Panc1 (cell line): ENCODE measurements at places on chromosomes 7 and 10. TPM values are rescaled to one million over a fixed set of nuclear protein-coding genes. Genes with fewer than 3 reads are reported as not detected.

DNA sequence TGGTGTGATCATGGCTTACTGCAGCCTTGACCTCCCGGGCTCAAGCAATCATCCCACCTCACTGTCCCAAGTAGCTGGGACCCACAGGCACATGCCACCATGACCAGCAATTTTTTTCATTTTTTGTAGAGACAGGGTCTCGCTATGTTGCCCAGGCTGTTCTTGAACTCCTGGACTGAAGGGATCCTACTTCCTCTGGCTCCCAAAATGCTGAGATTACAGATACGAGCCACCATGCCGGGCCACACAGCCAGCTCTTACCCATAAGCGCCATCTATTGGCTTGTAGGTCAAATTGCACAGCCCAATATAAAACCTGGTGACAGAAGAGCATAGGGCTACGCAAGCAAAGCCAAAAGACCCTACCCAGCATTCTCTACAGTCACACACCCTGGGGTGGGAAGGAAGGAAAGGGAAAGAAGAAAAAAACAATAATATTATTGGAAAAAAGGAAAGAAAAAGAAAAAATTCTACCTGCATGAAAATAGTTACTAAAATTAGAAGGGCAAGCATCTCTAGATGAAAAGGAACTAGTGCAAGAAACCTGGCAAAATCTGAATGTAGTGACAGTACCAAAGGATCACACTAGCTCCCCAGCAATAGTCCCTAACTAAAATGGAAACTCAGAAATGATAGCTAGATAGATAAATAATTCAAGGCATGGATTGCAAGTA, 29.4 kb upstream of the AMPH start:
- no peaks in the 10 kb centered on the region for H3K36me3 ChIP-seq
- H3K4me3 ChIP-seq, result no peak overlapping the region
- H3K27me3 ChIP-seq, result no peaks in the 10 kb centered on the region
- DNase-seq, result peak; percentile 35

DNA sequence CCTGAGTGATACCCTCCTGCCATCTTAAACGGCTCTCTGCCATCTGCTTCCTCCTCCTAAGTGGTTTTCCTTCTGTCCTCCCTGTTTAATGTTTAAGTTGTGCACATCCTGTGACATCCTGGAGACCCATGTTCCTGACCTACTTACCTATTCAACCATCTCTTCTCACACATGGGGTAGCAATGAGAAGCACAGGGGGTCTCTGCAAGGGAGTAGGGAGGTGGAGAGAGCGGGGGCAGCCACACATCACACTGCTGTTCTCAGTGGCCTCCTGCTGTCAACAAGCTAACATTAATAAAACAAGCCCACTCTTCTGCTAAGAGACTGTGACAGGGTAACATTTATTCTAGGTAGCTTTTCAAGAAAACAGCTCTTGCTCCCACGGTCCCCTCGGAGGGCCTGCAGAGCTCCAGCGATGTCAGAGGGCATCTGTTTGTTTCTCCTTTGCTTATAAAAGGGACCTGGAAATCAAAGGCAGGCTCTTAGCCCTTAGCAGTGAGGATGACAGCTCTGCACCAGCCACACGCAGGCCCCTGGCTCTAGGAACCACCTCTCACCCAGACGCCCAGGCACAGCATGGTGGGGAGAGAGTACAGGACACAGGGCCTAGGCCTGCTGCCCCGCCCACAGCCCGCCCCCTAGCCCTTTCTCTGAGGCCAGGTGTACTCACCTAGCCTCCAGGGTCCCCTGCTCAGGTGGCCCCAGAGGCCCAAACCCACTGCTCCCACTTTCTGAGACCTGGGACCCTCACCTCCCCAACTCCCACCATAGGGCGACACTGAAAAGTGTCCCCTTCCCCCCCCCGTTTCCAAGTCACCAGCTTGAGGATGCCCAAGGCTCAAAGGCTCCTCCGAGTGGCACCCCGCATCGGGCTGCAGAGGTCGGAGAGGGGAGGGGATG, 943 bp upstream of the SLC18A2 start:
- DNase-seq, result no peak
- no peaks in the 10 kb centered on the region for H3K36me3 ChIP-seq
- peaks cover 4% of the 10 kb centered on the region for H3K27me3 ChIP-seq
- H3K4me1 ChIP-seq, result no peaks in the 10 kb centered on the region

- no peak for DNase-seq
- H3K4me1 ChIP-seq, result no peaks in the 10 kb centered on the region
- no peak overlapping the region for H3K4me3 ChIP-seq
- H3K36me3 ChIP-seq, result 0 out of 2 replicates have a peak, but pooled peaks cover 2% of the 10 kb centered on the region
- no peak overlapping the region for H3K27ac ChIP-seq
These were observed 14.4 kb downstream of the SGPL1 start for GRCh38 chr10:70830164-70830563.

DNA sequence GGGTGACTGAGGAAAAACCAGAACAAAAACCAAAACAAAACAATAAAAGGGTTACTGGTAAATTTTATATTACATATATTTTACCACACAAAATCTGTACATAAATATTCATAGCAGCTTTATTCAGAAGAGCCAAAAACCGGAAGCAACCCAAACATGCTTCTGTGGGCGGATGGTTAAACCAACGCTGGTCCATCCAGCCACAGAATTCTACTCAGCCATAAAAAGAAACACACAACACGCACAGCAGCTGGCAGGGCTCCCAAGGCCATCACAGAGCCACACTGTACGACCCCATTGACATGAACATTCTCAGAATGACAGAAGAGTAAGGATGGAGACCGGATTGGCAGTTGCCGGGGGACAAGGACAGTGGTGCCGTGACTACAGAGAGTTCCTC, 83.6 kb downstream of the PROSER2 start:
- no peak overlapping the region for H3K4me3 ChIP-seq
- no peaks in the 10 kb centered on the region for H3K27me3 ChIP-seq
- DNase-seq, result no peak
- H3K36me3 ChIP-seq, result no peaks in the 10 kb centered on the region

DNA sequence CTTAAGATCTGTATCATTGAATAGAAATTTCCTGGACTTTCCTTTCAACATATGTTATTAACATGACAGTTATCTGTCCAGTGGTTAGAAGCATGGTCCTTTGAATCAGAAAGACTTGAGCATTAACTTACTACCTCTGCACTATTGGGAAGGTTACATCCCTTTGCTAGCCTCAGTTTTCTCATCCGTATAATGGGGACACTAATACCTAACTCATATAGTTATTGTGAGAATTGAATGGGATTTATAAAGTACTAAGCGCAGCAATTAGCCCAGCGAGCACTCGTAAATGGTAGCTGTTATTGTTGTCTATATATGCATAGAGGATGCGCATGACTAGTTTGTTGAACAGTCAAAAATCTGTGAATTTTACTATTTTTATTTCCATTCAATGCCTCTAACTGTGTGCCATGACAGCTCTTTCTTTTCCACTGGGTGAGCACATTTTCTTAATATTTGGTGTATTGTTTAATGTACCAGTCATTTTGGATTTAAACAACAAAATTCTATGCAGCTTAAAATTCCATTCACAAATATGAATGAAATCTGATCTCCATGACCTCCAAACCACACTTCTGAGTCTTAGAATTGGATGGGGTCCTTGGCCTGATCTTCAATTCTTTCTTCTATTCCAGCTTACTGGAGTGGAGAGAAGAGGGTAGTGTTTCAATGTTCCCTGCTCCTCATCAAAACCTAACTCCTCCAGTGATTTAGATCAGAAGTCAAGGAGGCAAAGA, 65.0 kb downstream of the CACNB2 start:
- no peak overlapping the region for H3K27ac ChIP-seq
- no peak overlapping the region for H3K4me3 ChIP-seq
- H3K36me3 ChIP-seq, result no peaks in the 10 kb centered on the region
- no peaks in the 10 kb centered on the region for H3K4me1 ChIP-seq
- no peaks in the 10 kb centered on the region for H3K27me3 ChIP-seq
- DNase-seq, result no peak

DNA sequence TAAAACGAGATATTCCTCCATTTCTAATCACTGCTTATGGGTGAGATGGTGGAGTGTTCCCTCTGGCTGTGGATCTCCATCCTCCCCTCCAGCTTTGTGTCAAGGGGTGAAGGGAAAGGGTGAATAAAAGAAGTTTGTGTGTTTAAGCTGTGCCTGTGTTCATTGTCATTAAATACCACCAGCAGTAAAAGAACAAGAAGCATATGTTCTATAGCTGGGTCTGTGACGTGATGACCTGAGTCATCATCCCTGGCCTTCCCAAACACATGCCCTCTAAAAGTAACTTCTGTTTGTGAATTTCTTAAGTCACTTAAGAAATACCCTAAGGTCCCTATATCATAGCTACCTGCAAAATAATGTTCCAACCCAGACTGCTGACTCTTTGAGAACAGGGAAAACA, 104.9 kb downstream of the PPP1R17 start:
- no peak overlapping the region for H3K27ac ChIP-seq
- H3K36me3 ChIP-seq, result no peaks in the 10 kb centered on the region
- H3K27me3 ChIP-seq, result no peaks in the 10 kb centered on the region

DNA sequence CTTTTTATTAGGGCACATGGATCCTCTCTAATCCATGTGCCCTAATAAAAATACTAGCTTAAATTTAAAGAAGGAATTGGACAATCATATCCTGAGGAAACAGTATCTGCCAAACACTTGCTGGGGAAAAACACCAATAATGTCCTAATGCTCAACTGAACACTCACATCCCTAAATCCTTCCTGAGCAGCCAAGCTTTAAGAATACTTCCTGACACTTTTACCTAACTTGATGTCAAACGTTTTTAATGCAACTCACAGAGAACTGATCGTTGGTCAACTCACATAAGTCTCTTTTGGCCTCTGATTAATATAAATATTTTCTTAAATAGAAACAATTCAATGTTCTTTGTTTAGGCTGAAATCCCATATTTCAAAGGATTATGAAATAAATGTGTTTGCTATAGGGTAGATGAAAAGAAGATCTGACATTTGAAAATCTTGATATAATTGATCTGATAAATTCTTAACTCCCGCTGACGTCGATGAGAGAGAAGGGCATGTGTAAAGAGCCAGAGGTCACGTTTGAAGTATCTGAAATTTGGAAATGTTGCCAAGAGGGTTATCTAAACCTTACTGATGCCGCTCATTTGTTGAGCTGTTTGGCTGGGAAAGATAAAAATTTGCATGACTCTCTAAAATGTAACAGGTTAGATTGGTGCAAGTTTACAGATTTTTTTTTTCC, 122.8 kb upstream of the RHOBTB1 start:
- DNase-seq, result no peak
- no peak overlapping the region for H3K27ac ChIP-seq
- no peak overlapping the region for H3K4me3 ChIP-seq
- peaks cover 9% of the 10 kb centered on the region for H3K27me3 ChIP-seq
- H3K4me1 ChIP-seq, result no peaks in the 10 kb centered on the region

GRCh38 chr10:119340893-119341458, 133.6 kb downstream of the GRK5 start:
- H3K36me3 ChIP-seq, result no peaks in the 10 kb centered on the region
- no peak overlapping the region for H3K27ac ChIP-seq
- no peak for DNase-seq
- H3K4me3 ChIP-seq, result no peak overlapping the region

- H3K27ac ChIP-seq, result no peak overlapping the region
- no peaks in the 10 kb centered on the region for H3K4me1 ChIP-seq
- H3K36me3 ChIP-seq, result no peaks in the 10 kb centered on the region
- DNase-seq, result no peak
- no peak overlapping the region for H3K4me3 ChIP-seq
These were observed 28.6 kb downstream of the LSMEM1 start for GRCh38 chr7:112509402-112509801.

DNA sequence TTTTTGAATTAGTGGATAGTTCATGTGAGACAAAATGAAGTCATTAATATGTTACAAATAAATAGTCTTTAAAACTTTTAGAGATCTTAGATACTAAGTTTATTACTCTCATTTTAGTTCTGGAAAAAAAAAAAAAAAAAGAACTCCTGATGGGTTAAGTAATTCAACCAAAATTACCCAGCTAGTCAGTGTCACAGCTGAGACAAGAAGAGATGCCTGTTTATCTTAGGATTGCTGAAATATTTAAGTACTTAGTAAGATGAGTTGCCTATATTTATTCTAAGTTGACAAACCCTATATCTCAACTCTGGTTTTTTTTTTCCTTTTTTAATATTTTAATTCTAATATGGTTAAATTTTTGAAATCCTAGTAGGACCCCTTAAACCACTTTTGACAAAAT, 781.0 kb upstream of the LRRN3 start:
- no peaks in the 10 kb centered on the region for H3K27me3 ChIP-seq
- H3K27ac ChIP-seq, result no peak overlapping the region
- H3K4me1 ChIP-seq, result no peaks in the 10 kb centered on the region

- no peaks in the 10 kb centered on the region for H3K36me3 ChIP-seq
- H3K27ac ChIP-seq, result no peak overlapping the region
- no peak for DNase-seq
- H3K27me3 ChIP-seq, result no peaks in the 10 kb centered on the region
- H3K4me3 ChIP-seq, result no peak overlapping the region
These were observed 18.4 kb downstream of the CREB3L2 start for GRCh38 chr7:137983323-137984008.

DNA sequence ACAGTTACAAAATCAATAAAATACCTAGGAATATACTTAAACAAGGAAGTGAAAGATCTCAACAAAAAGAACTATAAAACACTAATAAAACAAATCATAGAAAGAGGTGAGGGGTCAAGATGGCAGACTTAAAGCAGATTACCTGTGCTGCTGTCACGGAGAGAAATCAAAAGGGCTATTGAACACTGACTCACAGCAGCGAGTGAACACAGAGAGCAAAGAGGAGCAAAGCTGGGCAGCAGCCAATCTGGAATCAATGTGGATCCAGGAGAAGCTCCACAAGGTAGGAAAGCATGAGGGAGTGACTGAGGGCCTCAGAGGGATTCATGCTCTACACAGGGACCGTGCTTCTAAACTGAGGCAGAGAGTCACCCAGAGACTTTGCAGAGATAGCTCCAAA, 562.0 kb upstream of the SEMA3D start:
- H3K4me1 ChIP-seq, result no peaks in the 10 kb centered on the region
- no peaks in the 10 kb centered on the region for H3K27me3 ChIP-seq
- no peak overlapping the region for H3K4me3 ChIP-seq
- H3K27ac ChIP-seq, result no peak overlapping the region

DNA sequence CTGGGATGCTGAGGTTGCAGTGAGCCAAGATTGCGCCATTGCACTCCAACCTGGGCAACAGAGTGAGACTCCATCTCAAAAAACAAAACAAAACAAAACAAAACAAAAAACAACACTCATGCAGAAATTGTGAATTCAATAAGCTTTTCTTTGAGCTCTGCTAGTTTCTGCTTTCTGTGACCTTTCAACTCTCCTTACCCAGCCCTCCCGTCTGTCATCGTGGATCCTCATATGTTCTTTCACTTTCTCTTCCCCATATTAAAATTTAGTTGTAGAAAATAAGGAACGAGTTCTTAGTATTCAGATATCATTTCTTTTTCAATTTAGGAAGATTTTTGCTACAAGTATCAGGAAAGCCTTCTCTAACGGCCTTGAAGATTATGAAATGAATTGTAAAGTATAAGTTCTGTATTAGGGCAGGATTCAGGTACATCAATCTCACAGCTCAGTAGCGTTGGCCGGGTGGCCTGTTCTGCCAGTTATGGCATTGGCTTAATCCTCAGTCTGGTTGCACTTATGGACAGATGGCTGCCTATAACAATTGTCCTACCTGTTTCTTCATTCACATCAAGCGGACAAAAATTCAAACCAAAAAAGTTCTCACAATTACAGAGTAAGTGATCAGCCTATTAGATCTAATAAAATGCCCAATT, 1167.0 kb downstream of the SORCS3 start:
- no peak overlapping the region for H3K27ac ChIP-seq
- no peaks in the 10 kb centered on the region for H3K27me3 ChIP-seq
- no peak for DNase-seq
- no peak overlapping the region for H3K4me3 ChIP-seq
- H3K4me1 ChIP-seq, result no peaks in the 10 kb centered on the region

Gene LEP
- not detected for total RNA-seq

Gene CCL26
- not detected for total RNA-seq

Gene TMEM273
- total RNA-seq, result 0.23 TPM
